ENCODE measurements at places on chromosomes 6 and 20. TPM values are rescaled to one million over a fixed set of nuclear protein-coding genes. Genes with fewer than 3 reads are reported as not detected.

CUL7 gene
- total RNA-seq, result 18.6 TPM

BPIFB2 gene
- total RNA-seq, result not detected

DDX43 gene
- total RNA-seq, result not detected

IP6K3 gene
- total RNA-seq, result not detected

PROCR gene
- total RNA-seq, result 45.4 TPM

MAP1LC3A gene
- 2.7 TPM for total RNA-seq

LY6G6D gene
- total RNA-seq, result not detected

GPR6 gene
- total RNA-seq, result not detected

C20orf202 gene
- total RNA-seq, result not detected

TPX2 gene
- total RNA-seq, result 128 TPM

UNC5CL gene
- 0.58 TPM for total RNA-seq

DZANK1 gene
- 2.6 TPM for total RNA-seq

SLC17A3 gene
- not detected for total RNA-seq

EYS gene
- total RNA-seq, result 0.07 TPM

ALDH8A1 gene
- 1.9 TPM for total RNA-seq
